ENCODE measurements at places on chromosomes 7 and 10.

DNA sequence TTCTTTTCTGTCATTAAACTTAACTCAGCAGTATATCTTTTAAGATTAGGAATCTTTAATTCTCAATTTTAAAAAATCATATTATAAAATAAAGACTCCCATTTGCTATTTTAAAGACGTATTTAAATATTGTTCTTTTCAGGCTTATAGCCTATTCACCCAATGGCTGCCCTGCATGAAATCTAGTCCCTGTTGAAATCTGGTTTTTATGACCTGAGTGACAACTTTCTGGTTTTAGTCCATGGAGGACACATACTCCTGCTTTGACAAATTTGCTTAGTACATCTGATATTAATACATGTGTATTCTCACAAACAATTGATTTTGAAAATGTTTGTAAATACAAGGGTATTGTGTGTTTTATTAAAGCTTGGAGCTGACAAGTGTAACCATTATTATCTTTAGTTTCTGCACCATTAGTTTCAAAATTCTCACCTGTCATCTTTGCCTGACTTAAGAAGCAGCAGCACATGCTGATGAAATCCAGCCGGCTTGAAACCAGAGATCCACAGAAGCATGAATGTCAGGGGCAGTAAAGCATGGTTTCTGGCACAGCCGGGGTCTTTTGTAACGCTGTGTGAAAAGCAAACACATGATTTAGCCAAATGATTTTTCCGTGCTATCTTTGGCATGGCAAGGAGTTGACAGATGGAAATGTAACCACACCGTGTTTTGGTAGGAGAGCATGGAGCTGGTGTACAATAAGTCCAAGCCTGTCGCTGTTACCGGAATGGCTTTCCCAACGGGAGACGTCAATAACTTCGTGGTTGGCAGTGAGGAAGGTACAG lies 262.8 kb downstream of the DYNC1I1 start:
- no peak for DNase-seq

GRCh38 chr7:157459966-157460365 lies 123.2 kb downstream of the DNAJB6 start:
- no peak for DNase-seq

DNA sequence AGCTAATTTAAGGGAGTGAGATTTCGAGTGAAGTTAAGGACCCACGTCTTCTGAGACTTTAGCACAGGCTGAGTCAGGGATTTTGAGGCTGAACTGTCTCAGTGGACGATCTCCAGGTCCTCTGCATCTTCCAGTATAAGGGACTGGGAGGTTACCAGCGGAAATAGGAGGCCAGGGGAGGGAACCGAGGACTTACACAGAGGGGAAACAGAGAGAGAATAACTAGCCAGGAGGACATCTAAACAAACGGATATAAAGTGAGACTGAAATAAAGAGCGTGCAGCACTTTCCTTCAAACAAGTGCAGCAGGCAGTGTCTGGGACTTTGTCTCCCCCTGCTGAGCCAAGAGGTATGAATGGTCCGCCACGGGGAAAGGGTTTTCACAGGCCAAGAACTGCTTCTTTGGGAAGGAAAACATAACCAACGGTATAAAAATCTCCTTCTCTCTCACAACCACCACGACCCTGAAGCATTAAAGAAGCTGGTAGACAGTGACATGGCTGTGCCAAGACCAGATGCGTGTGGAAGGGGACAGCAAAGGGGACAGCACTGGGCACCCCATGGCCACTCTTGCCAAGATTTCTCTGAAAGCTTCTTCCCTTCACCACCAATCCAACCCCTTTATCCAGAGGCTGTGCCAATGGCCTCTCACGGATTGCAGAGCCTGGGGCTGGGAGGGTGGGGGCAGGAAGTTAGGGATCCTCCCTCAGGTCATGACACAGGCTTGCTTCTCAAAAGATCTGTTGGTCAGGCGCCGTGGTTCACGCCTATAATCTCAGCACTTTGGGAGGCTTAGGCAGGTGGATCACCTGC lies 72.0 kb downstream of the SLC37A3 start:
- peak; percentile 66 for DNase-seq

DNA sequence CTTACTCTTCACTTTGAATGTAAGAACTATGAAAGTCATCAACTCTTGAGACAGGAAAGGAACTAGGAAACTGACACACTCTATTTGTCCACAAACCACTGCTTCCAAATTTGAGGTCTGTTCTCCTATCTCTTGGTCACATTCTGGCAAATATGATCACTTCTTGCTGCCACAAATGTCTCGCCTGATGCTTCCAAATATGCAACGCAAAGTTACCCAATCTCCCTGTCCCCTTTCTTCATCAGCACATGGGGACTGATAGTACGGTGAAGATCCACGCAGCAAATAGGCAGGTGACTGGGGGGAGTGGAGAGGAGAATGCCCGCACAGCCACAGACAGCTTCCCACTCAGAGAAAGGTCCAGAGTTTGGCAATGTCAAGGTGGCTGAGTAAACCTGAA lies 92.6 kb upstream of the TCF7L2 start:
- no peak for DNase-seq
